ENCODE measurements at places on chromosomes 7 and 10.
A peak's percentile ranks its signal among the peaks of the same experiment; 100 is the strongest.

- no peak for DNase-seq
Observed at GRCh38 chr7:27405780-27406179, 163.2 kb downstream of the EVX1 start.

GRCh38 chr7:5779141-5779540 is 2.3 kb downstream of the RNF216 start:
- DNase-seq: no peak

DNA sequence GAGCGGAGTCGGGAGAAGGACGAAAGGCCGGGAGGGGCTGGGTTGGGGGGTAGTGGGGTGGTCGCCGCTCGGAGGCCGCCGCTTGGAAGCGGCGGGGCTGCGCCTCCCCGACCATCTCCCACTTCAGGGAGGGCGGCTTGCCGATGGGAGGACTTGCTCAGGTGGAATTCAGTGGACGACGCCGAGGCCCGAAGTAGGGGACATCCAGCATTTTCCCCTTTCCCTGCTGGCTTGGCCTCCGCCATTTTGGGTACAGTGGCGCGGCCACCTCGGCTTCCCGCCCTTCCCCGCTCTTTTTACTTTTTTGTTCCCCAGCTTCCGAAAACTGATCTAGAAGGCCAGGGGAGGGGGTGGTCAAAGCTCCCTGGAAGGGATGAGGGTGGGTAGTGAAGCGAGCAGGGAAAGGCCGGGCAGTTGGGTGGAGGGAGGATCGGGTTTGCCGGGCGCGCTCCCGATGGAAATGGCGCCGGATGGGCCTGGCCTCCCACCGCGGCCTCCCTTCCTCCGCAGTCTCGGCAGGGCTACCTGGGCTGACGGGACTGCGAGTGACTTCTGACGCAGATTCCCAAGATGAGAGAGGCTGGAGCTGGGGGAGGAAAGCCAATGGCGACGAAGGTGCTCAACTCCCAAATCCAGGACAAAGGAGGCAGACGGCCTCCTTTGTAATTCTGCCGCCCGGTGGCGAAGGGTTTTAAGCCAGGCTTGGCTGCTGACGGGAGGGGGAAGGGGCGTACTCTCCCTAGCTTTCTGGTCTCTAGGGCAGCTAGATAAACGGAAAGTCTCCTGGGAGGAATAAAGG is at the start of gene PBLD:
Gene PBLD (minus strand): TSS at position 670 of the 799 bp plus-strand sequence. CDS start 26,084 bp downstream, outside the sequence.
- peak; percentile 45 for DNase-seq

DNA sequence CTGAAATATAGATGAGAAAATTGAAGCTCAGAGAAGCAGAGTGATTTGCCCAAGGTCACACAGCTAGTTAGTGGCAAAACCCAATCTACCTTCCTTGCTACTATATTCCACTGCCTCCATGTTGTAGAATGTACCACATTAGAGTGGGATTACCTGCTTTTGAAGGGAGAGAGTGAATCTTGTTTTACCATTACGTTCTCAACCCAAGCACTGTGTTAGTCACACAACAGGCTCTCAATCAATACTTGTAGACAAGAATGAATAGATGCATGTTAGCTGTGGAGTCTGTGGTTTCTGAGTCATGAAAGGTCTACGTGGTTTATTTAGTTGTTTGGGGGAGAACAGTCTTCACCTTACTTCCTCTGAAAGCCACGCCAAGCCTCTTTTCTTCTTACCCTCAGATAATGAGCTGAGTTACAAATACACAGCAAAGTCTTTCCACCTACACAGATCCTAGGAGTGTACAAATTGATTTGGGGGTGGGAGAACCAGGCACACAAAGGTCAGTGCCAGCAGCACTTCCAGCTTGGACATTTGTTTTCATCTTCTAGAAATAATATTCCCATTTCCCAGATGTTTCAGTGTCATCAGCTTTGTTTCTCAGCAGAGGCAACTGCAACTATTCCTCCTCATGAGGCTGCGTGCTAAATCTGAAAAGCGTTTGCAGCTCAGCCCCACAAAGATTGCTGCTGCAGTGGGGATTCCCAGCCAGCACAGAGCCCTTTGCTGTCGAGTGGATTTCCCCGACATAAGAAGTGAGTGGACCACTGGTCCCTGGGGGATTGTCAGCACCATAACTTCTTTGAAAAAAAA is 71.5 kb upstream of the ADO start:
- peak; percentile 66 for DNase-seq

DNA sequence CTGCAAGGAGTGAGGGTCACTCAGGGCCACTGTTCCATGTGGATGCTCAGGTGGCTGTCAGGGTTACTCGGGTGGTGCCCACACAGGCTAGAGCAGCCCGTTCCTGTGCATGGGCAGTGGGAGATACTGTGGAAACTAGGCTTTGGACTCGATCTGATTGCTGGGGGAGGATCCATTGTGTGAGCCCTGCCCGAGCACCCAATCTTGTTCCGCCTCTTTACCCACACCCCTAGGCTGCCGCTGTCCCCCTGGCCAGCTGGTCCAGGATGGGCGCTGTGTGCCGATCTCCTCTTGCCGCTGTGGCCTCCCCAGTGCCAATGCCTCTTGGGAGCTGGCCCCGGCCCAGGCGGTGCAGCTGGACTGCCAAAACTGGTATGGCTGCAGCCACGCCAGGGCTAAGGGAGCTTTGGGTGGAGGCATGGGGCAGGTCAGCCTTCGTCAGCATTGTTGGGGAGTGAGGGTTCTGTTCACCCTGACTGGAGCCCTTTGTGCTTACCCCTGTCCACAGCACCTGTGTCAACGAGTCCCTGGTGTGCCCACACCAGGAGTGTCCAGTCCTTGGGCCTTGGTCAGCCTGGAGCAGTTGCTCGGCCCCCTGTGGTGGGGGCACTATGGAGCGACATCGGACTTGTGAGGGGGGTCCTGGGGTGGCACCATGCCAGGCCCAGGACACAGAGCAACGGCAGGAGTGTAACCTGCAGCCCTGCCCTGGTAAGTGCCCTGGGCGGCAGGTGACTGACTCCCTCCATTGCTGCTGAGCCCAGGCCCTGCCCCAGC is 12.4 kb upstream of the ZNF862 start:
- no peak for DNase-seq

- DNase-seq: no peak
Observed at GRCh38 chr10:6211341-6211670, 8.6 kb downstream of the PFKFB3 start.

DNA sequence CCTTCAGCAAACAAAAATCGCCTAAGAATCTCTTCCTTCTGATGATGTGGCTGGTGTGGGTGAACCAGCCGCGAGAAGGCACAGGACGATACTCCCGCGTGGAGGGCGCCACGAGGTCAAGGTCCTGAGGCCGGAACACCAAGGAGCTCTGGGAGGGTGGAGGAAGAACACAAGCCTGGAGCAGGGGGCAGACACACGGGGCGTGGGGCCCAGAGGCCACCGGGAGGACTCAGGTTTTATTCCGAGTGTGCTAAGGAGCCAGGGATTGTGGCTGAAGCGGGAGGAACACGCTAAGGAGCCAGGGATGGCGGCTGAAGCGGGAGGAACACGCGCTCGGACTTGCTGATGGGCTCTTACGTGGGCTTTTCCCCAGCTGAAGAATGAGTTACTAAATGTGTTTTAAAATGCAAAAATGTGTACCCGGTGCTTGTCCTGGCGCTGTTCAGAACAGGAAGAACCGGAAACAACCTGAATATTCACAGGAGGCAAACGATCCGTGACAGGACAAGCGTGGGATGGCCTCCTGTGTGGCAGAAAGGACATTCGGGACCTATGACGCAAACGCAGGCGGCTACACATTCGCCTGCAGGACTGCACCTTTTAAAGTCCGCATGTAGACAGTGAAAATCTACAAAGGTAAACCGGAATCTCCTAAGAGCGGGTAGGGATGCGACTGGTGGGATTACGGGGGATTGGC is 64.0 kb downstream of the MAD1L1 start:
- DNase-seq: peak; percentile 20

DNA sequence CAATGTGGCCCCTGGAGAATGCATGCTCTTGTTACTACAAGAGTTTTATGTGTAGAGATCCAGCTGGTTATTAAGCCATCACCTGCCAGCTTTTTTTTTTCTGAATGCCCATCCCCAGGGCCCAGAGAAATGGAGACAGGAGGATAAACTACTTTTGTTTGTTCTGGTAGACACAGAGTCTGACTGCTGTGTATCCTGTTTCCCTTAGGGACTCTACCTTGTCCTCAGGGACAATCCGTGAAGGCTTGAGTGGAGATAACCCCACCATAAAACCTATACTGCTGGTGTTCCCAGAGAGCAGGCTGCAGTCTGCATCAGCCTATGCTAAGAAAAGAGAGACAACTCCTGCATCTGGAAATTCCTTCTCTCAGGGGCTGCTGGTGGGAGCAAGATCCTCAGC is at the start of gene OR2A5:
Gene OR2A5 (plus strand): TSS at position 301 of the 400 bp plus-strand sequence. CDS start 1,454 bp downstream, outside the sequence.
- no peak for DNase-seq

- no peak for DNase-seq
Observed at GRCh38 chr7:43674559-43675436, 54.5 kb downstream of the COA1 start.

GRCh38 chr10:66586073-66586472 is 339.8 kb upstream of the LRRTM3 start:
- DNase-seq: no peak

GRCh38 chr10:51743146-51743545 is 43.8 kb upstream of the CSTF2T start:
- no peak for DNase-seq

- peak; percentile 57 for DNase-seq
Observed at GRCh38 chr7:50393547-50394252, 56.5 kb downstream of the FIGNL1 start.

GRCh38 chr7:37912756-37913155 is 3.9 kb downstream of the SFRP4 start:
- DNase-seq: no peak

DNA sequence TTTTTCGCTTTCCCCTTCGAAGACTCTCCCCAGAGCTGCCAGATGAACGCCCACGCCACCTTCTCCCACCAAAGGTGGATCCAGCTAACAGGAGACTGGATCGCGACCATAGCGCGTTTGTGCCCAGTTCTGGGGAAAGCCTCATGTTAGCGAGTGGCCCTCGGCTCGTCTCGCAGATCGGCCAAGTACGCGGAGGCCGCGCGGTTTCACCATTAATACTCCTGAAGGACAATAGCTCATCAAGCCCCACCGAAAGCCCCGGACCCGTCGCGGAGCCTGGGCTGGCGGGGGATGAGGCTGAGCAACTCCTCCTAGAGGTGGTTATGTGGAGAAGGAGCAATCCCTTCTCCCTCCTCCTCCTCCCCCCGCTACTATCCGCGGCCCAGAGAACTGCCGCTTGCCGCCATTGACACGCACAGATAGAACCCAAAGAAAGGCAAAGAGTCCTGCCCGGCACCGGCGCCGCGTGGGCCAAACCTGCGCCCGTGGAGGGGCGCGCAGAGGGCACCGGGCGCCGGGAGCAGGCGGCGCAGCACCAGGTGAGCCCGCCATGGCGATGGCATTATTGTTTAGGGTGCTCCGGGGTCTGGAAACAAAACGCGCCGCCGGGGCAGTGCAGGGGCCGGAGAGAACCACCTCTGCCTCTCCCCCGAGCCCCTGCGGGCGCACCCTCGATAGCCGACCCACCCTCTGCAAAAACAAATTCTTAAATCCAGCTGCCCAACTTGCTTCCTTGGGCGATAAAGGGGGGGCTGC is at the start of gene MACROH2A2:
Gene MACROH2A2 (plus strand): TSS at position 385 of the 756 bp plus-strand sequence. CDS start 22,813 bp downstream, outside the sequence.
- peak; percentile 30 for DNase-seq

DNA sequence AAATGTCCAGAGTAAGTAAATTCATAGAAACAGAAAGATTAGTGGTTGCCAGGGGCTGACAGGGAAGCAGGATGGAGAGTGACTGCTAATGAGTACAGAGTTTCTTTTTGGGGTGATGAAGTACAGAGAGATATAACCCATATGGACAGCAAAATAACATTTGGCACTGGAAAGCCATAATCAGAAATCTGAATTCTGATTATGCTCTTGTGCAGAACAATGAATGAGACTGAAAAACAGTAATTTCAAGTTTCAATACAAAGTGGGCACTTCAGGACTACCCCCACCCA is 4.5 kb downstream of the RHEB start:
- no peak for DNase-seq

GRCh38 chr10:68154211-68154497 is 44.9 kb downstream of the MYPN start:
- no peak for DNase-seq

GRCh38 chr10:1573981-1574380 is 163.3 kb downstream of the ADARB2 start:
- DNase-seq: no peak

GRCh38 chr10:50384898-50385297 is 133.6 kb upstream of the ASAH2 start:
- DNase-seq: no peak

DNA sequence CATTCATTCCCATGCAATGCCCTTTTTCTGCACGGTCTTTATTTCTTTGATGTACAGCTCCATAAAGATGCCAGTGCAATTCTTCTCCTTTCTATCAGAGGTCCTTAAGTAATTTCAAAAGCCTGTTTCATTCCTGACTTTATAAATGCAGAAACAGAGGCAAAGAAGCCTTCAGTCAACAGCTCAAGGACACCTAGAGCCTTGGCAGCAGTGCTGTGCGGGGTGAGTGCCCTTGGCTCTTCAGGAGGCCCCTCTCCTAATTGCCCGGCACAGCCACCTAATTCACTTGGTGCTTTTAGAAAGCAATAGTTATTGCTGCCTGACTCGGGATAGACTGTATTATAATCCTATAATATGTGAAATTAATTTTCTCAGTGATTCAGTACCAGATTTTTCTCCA is 169.6 kb upstream of the KLF6 start:
- DNase-seq: no peak

- no peak for DNase-seq
Observed at GRCh38 chr7:80640846-80641245, 2.4 kb downstream of the CD36 start.

GRCh38 chr10:69096045-69096444 is 8.1 kb downstream of the SRGN start:
- DNase-seq: peak; percentile 28

DNA sequence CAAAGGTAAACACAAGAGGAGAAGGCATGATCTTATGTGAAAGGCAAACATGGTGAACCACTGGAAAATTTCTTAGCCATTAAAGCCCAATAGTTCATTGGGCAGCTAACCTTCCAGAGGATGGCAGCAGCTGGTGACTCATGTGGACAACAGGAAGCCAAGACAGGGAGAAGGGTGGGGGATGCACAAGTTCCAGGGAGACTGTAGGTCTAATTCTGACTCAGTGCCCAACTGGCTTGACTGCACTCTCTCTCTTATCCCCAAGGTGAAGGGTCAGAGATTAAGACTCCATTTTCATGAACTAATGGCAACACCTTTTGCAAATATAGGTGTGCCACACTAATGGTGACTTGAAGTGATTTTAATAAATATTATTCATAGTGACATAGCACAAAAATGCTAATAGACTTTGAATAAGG is 47.9 kb upstream of the SLC35B4 start:
- no peak for DNase-seq

DNA sequence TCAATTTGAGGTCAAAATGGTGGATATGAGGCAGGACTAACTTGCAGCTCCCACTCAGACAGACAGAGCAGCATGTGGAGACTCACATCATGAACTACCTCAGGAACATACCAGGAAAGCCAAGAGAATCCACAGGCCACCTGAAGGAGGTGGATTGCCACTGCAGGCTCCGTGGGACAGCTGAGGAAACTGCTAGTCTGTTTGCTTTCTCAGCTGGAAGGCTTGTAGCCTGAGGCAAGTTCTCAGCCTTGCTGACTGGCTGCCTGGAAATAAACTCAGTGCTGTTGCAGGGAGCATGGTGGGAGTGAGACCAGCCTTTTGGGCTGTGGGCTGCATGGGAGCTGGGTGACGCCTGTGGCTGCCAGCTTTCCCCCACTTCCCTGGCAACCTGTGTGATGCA is 202.9 kb downstream of the ZNF248 start:
- DNase-seq: no peak

- no peak for DNase-seq
Observed at GRCh38 chr7:42645906-42646305, 266.0 kb downstream of the C7orf25 start.

- DNase-seq: no peak
Observed at GRCh38 chr7:77239471-77239870, 39.9 kb upstream of the FGL2 start.

GRCh38 chr7:120915314-120916105 is 35.1 kb upstream of the ING3 start:
- no peak for DNase-seq

Measured in GM13977 (cell line).